SK-N-MC (cell line): ENCODE measurements at places on chromosomes 7 and 10.

GRCh38 chr7:49111706-49112105 lies 187.4 kb downstream of the CDC14C start:
- DNase-seq: no peak

GRCh38 chr7:22442187-22442881 lies 57.7 kb downstream of the STEAP1B start:
- DNase-seq: no peak

GRCh38 chr7:77439572-77439971 lies 23.4 kb upstream of the GSAP start:
- no peak for DNase-seq

- no peak for DNase-seq
Observed at GRCh38 chr7:44768628-44769371, 20.2 kb downstream of the ZMIZ2 start.

DNA sequence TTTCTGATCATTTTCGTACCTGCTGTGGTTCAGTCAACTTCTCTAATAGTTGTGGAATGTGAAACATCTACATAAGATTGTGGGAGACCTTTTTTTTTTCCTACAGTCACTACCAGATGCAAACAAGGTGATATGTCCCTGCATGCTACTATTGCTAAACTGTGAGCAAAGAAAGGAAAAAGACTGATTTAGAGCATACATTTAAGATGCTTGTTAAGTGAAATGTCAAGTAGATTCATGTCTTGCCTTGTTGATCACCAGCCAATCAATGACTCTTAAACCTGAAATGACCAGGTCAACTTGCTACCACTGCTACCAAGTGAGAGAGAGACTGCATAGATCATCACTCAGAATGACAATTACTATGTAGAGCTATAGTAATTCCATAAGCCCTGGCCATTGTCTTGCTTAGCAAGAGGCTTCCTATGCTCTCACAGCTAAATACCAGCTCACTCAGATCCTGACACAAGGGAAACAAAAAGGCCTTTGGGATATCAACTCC lies 84.3 kb upstream of the SKAP2 start:
- no peak for DNase-seq

DNA sequence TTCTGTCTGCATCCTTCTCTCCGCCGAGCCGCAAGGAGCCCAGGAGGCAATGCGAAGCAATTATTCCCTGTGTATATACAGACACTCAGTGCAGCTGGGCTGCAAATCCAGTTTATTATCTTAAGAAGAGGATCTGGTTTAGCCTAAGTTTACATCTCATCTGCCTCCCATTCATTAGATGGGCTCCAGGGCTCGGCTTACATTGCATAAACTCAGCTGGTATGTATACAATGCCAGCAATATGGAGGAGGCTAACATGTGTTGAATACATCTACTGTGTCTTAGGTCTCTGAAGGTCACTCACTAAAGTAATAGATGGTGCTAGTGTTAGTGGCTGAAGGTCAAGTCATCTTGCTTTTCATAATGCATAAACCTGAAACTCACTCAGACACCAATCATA lies 996.8 kb downstream of the KCNMA1 start:
- no peak for DNase-seq

DNA sequence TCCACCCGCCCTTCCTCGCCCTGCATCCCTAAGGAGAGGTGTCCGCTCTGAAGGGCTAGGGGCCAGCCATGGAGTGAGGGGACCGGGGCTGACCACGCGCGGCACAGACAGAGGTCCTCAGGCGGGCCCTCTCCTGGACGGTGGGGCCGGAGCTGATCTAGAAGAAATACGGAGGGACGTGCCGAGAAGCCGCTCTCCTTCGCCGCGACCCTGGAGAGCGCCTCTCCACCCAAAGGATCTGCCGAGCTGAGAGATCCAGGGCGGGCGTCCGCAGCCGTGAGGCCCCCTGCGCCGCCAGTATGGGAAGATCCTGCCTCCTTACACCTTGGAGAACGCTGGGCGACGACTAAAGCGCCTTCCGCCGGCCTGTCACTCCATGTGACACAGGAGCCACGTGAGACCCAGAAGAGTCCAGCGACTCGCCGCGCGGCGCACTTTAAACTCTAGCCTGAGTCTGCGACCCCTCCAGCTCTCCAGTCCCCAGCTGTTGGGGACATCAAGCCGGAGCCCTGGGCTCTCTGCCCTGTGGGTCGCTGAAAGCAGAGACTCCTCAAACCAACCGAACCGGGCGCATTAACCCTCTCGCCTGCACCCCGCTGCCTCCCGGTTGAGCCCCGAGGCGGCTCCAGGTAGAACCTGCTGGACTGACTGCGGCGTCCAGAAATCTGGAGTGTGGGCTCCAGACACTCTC lies 1.5 kb upstream of the SFMBT2 start:
- DNase-seq: no peak

DNA sequence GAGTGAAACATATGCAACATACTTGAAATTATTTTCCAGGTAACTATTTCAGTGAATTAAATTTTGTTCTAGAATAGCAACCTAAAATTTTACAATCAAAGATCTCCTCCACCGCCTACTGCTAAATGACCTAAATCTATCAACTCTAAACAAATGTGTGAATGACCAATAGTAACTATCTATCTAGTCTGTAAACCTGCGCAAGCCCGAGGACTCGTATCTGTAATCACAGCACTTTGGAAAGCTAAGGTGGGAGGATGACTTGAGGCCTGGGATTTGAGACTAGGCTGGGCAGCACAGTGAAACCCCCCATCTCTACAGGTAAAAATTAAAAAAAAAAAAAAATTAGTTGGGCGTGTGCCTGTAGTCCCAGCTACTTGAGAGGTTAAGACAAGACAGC lies 83.0 kb downstream of the NEBL start:
- DNase-seq: no peak

DNA sequence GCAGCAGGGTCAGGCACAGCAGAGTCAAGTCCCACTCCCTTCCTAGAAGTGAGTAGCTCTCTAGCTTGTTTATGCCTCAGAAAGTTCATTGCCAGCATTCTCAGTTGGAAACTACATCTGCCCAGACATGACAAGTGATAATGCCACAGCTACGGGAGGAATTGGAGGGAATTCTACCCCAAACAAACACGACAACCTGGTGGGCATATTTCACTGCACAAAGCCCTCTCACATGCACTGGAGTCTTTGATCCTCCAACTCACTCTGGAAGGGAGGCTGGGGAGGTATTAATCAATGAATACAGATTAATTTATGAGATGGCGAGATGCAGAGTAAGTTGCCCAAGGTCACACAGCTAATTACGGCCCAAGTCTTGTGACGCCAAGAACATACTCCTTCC lies 126.0 kb upstream of the MGMT start:
- no peak for DNase-seq

DNA sequence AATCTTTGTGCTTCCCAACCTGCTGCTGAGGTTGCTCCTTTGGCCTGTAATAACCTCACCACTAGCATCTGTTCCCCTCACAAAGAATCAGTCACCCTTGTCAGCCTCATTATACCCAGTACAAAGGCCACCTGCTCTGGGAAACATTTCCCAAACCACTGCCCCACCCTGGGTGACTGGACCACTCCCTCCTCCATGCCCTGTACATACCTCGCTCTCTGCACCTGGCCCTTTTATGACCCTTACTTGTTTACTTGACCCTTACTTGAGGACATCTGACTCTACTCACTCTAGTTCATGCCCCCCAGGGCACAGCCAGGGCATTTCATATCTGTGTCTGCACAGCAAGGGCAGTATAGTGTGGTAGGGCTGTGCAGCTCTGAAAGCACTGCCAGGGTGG lies 21.4 kb upstream of the AOC1 start:
- no peak for DNase-seq

DNA sequence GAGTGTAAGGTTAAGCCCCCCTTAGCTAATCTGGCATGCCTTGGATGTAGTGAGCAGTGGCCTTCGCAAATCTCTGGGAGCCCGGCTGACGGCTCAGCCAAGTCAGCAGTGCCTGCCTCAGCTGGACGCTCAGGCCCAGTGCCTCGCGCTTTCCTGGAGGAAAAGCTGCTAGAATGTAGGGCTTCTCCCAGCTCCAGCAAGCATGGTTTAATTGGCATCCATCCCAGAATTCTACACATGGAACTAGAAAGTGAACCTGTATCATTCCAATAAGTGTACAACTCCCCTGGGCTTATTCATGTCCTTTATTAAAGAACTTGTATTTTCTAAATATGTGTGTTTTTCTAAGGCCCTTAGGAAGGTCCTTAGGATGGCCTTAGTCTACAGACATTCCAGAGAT lies 287.8 kb upstream of the SHH start:
- DNase-seq: no peak

- no peak for DNase-seq
Observed at GRCh38 chr10:85537561-85537960, 829.0 kb downstream of the GRID1 start.
